ENCODE measurements at places on chromosomes 2 and 18. TPM values are rescaled to one million over a fixed set of nuclear protein-coding genes. Genes with fewer than 3 reads are reported as not detected.

GRCh38 chr2:14180333-14180732, 452.2 kb upstream of the LRATD1 start:
- DNase-seq = no peak

DNA sequence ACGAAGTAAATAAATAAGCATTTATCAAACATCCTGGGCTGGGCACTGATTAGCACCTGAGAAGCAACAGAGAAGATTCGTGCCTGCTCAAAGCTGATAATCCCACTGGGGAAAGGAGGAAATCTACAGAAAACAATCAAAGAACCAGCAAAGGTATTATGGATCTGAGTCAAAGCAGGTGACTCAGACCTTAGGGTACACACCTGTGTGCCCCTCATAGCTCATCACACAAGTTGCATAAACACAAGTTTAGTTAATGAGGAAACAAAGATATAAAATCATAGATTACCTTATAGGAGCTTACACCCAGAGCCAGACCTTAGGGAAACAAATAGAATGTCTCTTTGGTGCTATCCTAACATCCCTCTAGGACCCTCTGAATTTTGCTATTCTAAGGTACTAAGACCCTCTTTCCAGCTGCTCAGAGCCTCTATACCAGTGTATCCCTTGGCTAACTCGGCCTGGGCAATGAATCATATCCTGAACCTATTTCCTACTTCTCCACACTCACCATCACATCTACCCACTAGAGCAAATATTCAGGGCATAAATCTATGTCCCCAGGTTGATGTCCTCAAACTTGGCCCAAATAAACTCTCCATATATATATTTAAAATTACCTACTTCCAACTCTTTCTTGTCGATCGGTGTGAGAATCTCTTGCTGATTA, 19.3 kb upstream of the CTIF start:
- no peak for DNase-seq

DNA sequence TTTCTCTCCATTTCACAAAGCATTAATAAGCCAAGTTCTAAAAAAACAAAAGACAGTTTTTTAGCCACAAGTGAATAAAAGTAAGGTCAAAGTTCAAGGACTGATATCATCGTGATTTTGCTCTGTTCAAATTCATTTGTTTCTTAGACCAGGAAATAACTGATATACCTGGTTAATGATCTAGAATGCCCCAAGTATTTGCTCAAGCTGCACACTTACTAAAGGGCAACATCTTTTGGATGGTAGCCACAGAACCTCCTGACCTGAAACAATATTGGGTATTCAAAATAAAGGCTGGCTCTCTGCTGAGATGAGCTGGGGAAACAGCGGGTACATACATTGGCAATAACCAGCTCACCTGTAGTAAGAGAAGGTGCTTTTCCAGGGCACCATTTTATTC, 314.7 kb upstream of the LYPD1 start:
- no peak for DNase-seq

GRCh38 chr2:69159986-69160385, 147.0 kb downstream of the ANTXR1 start:
- peak; percentile 62 for DNase-seq

GRCh38 chr2:208939852-208940251, 484.0 kb upstream of the MAP2 start:
- no peak for DNase-seq

- DNase-seq = no peak
Measured at GRCh38 chr18:54147439-54147838, 77.0 kb downstream of the MBD2 start.

DNA sequence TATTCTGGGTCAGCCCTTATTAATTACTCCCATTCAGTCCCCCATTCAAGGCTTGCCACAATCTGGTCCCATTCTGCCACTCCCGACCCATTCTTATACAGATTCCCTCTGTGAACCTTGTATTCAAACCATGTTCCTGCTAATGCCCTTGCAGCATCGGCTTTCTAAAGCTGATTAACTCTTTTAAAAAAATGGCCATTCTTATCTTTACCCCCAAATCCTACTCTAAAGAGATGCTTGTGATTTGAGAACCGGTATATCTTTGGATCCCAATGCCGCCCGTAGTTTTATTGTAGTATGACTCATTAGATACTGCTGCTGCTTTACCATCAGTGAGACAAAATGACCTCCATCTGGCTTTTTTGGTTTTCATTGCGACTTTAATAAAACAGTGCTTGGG, 72.2 kb downstream of the XRCC5 start:
- no peak for DNase-seq

The SCG2 gene
- not detected for total RNA-seq

The FMNL2 gene
- 66.5 TPM for total RNA-seq

All from HepG2 (cell line).